Activated T-cell treated with anti-CD3 and anti-CD28 coated beads, Interleukin-2, amount 50 U/mL, for 72 hours (primary cell): ENCODE measurements at places on chromosomes 16 and 17. TPM values are rescaled to one million over a fixed set of nuclear protein-coding genes. Genes with fewer than 3 reads are reported as not detected.

Gene NHERF2
- total RNA-seq = 2.2 TPM

- DNase-seq = no peak
Observed at GRCh38 chr17:74778960-74779359, 2.8 kb upstream of the NAT9 start.

Gene EVPLL
- total RNA-seq = not detected

- DNase-seq = no peak
Observed at GRCh38 chr16:86342161-86342834, 168.0 kb upstream of the FOXF1 start.

Gene RAMP2
- total RNA-seq = not detected

DNA sequence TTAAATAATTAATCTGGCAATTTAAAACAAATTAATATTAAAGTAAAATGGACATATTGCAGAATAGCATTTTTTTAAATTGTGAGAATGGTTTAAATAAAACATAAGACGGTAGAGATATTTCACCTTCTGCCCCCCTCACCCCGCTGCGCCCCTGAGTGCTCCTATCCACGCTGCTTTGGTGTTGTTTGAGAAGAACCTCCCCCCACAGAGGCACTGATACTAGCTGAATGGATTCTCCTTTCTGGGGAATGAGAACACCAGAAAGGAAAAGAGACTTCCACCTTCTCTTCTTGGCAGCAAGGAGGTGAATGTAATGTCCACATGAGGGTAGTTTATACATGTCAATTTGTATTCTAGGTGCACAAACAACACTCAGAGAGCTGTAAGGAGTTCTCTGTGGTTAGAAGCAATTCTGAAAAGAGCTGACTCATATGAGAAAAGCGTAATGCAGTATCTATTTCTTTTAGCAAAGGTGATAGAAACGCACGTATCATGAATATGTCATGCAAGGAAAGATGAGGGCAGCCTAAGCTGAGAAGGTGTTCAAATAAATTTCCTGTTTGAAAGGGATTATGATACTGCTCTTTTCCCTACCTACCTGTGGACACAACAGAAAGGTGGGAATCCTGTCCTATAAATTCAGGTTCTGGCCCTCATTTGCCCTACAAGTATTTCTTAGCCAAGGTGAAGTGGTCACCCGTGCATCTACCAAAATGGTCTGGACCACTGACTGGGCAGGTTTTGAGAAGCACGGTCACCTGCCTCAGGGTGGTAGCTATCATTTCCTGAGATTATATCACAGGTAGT, 126.9 kb downstream of the PARN start:
- DNase-seq = no peak

GRCh38 chr17:77909236-77909635, 49.3 kb upstream of the TNRC6C start:
- DNase-seq = no peak

DNA sequence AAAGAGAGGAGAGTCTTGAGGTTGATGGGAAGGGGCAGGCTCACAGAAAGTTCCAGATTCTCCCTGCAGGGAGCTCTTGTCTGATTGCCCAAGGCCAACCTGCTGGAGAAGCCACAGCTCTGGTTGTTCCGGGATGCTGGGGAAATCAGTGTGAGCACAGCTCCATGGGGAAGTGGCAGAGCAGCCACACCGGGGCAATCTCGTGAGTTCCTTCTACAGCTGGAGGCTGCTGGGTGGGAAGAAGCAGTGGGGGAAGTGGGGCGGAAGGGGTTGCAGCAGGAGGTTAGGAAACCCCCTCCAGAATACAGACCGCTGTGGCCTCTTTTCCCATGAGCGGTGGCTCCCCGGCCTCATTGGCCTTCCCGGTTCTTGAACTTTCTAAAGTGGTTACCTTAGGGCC, 34.0 kb downstream of the KIAA0513 start:
- no peak for DNase-seq

- no peak for DNase-seq
Observed at GRCh38 chr16:66188917-66189725, 177.4 kb upstream of the CDH5 start.

GRCh38 chr16:4315186-4316107, at the start of gene GLIS2:
Gene GLIS2 (plus strand): TSS chr16:4316067. CDS start chr16:4332281, 16,214 bp downstream.
- DNase-seq = peak; percentile 26

DNA sequence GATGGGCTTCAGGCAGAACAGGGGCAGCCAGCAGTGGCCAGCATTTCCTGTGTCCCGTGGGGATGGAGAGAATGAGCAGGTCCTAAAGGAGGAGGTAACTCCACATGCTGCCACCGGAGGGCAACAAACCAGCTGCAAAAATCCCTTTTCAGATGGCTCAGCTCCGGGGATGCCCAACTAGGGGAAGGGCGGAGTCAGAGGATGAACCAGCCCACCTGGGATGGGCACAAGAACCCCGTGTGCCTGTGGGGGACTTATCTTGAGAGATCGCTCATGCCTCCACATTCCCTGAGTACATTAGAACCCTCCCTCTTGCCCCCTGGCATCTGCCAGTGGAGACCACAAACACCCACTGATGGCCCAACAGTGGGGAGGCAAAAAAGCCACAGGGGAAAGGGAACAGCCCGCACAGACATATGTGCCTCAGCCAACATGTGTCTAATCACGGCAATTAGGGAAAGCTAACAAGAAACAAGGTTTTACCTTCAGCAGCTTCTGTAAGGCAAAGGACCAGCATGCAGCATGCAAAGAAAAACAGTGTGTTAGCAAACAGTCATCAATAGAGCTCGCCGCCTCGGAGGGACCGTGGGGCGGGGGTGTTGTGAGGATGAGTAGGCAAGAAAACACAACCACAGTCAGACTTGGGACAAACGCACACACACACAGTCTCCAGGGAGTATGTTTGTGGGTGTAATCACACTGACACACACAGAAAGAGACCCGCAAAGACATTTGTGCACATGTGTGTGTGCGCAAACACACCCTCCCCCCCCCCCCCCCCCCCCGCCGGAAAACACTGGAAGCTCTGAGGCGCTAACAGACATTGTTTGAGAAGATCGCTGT, 64.0 kb downstream of the MYO18A start:
- peak; percentile 65 for DNase-seq

DNA sequence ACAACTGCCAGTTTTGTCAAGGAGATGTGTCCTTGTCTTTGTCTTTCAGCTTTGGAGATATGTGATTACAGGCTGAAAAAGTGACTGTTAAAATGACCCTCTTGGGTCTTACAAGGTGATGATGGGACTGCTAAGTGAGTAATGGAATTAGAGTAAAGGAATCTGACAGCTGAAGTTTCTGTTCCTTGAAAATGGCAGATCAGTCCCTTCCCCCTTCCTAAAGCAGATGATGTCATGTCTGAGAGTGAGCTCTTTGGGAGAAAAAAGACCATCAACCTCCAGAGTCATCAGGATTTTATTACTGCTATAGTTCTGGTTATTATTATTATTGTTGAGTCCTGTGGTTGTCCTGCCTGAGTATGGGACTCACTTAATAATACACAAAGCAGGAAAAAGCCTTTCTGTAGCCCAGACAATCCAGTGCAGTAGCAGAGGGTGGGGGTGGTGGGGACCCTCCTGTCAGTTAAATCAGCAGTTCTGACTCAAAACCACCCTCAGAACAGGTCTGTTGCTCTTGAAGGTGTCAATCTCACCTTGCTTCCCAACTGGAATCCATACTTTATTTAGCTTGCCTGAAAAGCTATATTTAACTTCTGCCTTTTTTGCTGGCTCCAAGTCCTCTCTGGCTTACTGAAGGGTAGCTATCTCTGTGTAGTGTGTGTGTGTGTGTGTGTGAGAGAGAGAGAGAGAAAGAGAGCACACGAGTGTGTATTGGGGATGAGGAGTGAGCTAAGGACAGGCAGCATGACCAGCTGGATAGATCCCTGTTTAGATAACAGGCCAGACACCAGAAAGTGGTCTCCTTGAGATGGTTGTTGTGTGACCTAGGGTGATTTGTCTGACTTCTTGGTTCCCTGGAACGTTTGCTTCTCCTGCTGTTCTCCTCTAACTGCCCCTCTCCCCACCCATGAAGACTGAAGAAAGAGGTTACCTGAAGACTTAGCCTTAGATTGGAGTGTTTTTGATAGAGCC, 4.9 kb downstream of the HROB start:
- DNase-seq = no peak

DNA sequence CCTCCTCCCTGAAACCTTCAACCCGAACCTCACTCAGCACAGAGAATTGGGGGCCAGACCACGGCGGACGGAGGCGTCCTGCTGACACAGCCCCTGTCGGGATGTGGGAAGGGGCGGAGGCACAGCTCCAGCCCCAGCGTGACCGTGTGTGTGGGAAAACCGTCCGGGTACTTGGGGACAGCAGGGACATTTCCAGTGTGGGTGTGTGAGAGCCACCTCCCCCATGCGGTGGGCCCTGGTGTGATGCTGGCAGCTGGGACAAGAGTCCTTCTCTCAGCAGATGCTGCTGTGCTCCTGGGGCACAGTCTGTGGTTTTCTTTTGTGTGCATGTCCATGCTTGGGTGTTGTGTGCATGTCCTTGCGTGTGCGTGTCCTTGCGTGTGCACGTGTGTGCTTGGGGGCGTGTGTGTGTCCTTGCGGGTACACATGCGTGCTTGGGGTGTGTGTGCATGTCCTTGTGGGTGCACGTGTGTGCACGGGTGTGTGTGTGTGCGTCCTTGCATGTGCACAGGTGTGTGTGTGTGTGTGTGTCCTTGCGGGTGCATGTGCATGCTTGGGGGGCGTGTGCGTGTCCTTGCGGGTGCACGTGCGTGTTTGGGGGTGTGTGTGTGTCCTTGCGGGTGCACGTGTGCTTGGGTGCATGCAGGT, 16.9 kb downstream of the CENPX start:
- no peak for DNase-seq

DNA sequence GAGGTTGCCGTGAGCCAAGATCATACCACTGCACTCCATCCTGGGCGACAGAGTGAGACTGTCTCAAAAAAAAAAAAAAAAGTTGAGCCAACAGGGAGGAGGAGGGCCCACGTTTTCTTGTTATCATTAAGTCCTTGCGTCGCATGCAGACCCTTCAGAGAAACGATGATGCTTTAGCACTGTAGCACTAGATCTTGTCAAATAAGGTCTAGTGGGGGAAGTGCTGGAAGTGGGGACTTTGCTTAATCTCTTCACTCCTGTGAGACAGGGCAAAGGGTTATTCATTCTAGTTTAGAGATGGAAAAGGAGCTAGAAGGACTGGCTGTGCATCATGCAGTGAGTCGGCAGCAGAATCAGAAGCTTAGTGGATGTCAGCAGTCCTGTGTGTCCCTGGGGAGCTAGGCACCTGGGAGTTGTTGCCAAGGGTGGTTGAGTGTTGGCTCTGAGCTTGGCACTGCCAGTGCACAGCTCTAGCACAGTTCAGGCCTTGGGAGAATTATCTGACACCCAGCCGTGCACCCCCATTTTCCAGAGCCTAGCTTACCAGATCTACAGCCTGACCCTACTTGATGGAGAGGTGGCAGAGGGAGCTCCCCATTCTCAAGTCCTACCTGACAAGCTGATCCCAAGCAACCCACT, 33.4 kb upstream of the TBX2 start:
- no peak for DNase-seq

DNA sequence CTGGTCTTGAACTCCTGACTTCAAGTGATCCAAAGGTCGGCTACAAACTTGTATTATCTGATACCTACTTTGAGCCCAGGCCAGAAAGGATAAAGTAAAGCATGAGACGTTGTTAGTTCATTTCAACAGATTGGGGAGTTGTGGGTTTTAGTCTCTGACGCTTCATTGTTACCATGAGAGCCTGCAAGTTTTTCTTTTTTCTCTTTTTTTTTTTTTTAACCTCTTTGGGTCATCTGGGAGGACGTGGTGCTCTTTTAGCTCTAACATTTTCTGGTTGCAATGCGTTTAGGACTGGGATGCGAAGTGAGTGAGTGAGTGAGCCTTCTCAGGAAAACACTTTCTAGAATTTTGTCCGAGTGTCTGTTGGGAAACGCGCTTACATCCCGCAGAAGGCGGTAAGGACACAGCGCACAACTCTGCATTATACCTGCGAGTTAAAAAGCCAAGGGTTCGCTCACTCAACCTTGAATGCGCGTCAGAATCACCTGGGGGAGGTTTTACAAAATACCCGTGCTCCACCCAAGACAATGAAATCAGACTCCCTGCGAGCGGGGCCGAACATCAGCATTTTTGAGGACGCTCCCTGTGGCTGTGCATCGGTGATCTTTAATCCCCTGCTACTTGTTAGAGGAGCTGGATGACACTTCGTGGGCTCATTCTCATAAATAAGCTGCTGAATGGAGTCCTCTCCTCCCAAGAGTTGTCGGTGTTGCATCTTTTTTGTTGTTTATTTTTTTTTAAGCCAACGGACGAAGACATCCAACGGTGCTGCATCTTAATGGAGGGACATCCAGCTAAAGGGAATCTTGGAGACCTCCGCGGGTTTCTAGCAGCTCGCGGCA, 629 bp upstream of the RNF135 start:
- DNase-seq = peak; percentile 11

DNA sequence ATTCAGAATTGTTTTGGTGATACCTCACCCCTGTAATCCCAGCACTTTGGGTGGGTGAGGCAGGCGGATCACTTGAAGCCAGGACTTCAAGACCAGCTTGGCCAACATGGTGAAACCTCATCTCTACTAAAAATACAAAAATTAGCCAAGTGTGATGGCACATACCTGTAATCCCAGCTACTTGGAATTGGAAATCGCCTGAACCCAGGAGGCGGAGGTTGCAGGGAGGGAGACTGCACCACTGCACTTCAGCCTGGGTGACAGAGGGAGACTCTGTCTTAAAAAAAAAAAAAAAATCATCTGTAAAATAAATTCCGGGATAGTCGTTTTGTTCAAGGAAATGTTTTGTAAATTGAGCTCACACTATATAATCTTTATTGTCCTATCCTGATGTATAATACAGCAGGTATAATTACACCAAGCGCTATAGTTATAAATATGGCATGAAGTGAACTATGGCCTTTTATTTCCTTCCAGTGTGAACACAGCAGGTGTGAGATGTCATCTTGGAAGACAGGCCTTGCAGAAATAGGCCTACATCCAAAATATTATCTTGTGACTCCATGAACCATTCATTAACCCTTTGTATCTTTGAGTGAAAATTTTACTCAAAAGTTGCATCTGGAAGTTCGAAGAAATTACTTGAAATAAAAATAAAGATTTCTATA, 25.4 kb downstream of the PLA2G10 start:
- DNase-seq = no peak

Gene AOC2
- total RNA-seq = 8.8 TPM

GRCh38 chr16:57564571-57565270, 22.3 kb downstream of the ADGRG5 start:
- no peak for DNase-seq

GRCh38 chr17:57599271-57600045, 145.6 kb downstream of the CCDC182 start:
- DNase-seq = no peak

DNA sequence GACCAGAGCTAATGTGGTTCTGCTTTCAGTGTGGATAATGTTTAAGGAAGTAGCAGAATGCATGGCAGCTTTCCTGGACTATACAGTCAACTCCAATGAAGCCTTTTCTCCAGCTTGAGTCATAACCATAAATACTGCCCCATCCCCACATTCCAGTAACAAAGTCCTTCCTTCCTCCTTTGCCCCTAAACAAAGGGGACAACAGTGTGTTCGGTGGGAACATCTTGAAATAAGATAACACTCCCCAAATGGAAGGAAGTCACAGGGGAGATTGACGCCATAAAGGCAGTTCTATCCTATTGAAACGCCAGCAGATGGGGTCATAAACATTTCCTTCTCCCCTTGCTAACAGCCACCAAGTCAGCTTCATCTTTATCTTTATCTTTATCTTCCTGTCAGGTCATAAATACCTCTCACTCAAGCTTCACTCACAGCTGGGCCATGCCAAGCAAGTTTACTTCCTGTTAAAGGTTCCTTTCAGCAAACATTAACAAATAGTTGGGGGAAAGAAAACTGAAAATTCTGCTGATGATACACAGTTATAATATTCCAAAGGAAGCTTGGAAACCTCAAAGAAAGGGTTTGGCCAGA, 136.7 kb downstream of the SNX11 start:
- no peak for DNase-seq

GRCh38 chr16:85088570-85089199, 23.6 kb downstream of the CIBAR2 start:
- DNase-seq = no peak
